ENCODE measurements at places on chromosomes 7 and 10.

DNA sequence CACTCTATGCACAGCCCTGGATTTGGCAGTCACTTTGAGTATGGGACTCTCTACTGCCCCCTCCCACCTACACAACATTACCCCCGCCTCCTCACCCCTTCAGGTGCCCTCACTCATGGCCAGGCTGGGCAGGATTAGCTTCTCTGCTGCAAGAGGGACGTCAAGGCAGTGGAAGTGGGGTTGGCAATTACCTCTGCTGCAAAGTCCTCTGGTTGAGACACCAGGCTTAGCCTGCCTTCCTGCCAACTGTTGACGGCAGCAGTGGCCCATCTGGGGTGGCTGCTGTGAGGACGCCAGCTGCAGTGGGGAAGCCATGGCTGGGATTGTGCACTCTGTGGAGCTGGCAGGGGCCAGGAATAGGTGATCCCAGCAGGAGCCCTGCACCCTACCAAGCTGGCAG, 26.7 kb downstream of the SVIL start:
- DNase-seq: no peak

- no peak for DNase-seq
Measured at GRCh38 chr10:32347363-32348022, 535 bp upstream of the EPC1 start.

DNA sequence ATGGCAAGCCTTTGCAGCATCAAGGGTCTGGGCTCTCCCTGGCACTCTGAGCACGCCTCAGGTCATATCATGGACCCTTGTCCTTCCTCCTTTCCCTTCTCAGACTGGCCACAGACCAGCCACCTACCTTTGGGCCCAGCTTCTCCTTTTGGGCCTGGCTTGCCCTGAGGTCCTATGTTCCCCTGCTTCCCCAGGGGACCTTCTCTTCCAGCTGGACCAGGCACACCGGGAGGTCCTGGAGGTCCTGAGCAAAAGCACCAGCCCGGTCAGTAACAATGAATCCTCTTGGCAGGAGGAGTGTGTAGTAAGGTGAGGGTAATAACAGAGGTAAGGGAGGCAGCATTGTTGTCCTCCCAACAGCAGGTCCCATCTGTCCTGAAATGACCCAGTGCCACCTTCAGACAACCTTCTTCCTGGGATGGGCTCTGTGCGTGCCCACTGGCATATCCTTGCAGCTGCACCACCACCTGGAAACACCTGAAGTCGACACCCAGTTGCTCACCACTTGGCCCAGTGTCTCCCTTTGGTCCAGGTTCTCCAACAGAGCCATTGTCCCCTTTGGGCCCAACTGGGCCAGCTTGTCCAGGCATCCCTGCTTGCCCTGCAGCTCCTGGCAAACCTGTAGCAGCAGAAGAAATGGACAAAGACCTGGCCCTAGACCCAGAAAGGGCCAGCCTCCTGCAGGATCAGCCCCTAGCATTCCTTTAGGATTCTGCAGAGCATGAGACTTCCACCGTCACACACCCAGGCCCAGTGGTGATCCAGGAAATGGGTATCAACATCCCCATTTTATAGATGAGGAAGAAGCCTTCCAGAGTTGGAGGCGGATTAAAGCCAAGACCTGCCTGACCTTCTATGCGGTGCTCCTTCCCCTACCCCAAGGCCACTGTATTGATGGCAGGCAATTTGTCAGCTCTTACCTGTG, 6.4 kb downstream of the SFTPD start:
- no peak for DNase-seq

GRCh38 chr10:129210876-129211275, 256.2 kb upstream of the MGMT start:
- no peak for DNase-seq
